ENCODE measurements at places on chromosomes 6 and 20.

- no peak for DNase-seq
Measured at GRCh38 chr6:131951576-131952230, 531 bp upstream of the CCN2 start.

DNA sequence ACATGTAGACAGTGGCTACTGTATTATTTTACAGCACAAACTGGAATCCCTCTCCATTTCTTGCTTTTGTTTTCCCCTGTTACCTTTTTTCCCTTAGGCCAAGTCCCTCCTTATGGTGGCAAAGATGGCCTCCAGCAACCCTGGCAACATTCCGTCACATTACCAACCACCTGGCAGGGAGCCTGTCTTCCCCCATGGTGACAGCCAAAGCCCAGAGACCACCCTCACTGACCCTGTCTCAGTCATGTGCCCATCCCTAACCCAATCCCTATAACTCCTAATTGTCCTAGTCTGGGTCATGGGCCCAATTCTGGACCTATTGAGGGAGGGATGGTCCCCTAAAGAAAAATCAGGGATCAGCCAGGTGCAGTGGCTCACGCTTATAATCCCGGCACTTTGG is 27.6 kb downstream of the PARD6B start:
- no peak for DNase-seq

DNA sequence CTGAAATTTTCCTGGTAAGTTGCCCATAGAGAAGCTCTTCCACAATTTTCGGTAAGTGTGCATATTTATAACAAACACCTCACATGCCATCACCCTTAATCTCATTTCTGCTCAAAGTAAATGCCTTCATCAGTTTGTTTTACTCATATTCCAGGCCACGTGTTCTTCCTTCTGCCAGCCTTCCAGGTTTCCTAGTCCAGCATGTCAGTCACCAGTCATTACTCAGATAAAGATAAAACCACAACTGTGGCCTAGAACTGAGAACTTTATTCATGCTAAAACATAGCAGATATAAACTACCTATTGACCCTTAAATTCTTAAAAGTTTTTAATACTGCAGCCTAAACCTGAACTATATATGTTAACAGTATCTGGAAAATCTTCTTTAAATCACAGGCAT is 149.5 kb upstream of the SLC22A16 start:
- no peak for DNase-seq

- no peak for DNase-seq
Measured at GRCh38 chr6:41939176-41939847, 2.3 kb downstream of the CCND3 start.

DNA sequence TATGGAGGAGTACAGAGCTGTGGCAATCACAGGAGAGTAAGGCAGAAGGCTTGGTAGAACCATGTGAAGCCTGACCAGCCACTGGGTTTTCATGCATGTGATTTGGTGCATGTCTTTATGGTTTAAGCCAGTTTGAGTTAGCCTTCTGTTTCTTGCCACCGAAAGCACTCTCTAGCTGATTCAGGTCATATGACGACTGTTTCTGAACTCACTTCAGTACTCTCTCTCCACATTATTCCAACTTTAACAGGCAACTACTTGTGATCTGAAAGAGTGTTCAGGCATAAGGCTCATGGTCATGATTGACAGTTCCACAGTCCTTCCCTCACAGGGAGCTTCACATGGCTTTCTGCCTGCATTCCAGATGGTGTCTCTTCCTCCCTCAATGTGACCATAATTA is 63.3 kb upstream of the TAB2 start:
- no peak for DNase-seq

DNA sequence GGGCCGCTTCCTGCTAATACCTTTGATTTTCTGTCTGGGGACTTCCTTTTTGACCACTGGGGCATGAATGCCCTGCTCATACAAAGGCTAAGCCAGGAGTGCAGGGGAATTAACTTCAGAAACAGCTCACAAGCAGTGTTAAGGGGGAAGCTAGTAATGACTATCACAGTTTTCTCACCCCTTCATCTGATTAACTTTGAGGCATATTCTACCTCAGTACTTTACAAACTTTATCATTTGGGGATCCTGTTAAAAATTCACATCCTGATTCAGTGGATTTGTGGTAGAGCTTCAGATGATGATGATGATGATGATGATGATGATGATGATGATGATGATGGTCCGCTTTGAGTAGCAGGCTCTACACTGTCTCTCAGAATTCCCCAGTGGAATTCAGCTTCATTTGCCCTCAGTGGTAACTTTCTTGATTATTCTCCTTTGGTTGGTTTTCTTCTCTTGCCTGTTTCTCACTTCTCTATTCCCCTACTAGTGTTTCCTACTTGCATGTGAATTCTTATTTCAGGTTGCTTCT is 78.4 kb upstream of the TMEM170B start:
- DNase-seq: no peak

DNA sequence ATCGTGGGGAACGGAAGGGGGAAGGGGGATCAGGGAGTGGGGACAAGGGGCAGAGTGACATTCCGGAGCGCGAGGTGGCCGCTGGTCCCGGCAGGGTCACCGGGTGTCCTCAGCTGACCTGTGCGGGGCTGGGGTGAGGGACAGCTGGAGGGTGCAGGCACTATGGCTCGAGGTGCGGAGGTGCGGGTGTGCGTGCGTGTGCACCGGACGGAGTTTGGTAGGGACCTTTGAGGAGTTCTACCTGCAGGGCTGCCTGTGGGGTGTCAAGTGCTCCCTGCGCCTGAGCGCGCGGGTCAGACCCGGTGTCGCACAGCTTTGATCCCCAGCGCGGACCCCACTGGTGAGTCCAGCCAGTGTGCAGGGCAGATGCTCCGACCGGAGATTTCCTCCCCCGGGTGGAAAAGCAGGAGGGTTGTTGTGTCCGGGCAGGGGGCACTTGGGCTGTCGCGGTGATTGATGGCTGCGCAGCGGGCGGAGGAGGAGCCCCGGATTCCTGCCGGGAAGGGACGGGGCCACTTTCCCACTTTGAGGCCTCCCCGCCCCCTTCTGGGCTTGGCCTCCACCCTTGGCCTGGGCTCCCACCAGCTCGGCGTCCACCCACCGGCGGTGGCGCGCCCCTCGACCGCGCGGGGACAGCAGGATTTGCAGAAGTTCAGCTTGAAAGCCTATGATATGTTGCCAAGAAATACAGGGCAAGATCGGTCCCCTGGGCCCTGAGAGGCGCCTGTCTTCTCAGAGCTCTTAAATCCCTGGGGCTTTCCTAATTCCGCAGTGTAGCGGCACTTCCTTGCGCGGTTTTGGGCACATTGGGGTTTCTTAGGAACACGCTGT is 658 bp downstream of the RIN2 start:
- DNase-seq: no peak

DNA sequence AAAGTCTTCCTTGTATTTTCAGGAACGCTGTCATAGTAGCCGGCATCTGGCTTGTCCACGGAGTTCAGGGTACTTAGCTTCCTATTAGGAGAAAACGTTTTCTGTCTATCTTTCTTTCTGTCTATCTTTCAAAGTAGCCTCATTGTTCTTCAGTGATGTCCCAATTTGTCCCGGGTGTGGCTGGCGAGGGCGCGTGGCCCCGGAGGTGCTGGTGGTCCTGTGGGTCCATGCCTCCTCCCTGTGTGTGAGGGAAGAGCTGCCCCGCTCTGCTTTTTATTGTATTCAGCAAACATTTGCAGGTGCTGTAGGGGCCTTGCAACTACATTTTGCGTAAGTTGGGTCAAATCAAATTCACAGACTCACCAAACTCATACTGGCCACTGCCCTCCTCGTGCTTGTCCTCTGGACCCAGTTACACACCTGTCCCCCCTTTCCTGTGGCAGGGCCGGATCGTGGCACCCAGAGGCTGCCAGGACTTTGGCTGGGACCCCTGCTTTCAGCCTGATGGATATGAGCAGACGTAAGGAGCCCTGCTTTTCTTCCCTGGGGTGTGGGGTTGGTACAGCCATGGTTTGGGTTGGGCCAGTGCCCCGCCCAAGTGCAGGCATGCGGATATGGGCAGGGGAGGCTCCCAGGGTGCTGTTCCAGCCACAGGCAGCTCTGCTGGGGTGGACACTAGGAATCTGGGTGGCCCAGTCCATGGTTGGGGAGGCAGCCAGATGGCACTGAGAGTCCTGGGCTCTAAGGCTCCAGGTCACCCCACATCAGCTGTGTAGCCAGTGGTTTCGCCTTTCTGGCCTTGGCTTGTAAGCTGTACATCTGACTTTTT is 12.3 kb downstream of the ITPA start:
- DNase-seq: no peak

GRCh38 chr20:17524560-17524959 is 6.6 kb downstream of the BFSP1 start:
- DNase-seq: no peak

DNA sequence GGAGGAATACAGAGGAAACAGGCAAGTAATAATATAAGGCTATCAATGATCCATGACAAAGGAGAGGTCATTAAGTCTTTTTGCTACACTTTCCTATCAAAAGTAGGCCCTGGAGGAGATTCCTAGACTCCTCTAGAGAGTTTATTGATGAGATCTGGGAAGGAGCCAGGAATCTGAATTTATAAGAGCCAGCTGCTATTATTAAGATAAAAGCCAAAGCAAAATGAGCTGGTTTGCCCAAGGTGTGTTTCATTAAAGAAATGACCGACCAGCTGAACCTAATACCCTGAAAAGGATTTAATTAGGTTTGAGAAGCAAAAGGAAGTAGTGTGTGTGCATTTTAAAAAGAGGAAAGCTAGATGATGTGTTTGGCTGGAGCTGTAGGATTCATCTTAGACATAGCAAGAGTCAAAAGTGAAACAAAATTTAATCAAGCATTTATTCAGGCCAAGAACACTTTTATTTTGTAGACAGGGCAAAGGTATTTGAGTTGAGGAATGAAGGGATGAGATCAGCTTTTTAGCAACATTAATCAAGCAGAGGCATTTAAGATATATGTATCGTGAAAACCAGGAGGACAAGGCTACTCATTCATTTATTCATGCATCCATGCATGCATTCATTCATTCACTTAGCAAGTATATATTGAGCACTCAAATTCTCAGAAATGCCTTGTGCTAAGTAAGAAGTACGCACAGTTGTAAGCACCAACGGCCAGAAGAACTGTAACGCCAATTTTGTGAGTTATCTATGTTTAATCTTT is 43.5 kb upstream of the SCAF8 start:
- DNase-seq: no peak

DNA sequence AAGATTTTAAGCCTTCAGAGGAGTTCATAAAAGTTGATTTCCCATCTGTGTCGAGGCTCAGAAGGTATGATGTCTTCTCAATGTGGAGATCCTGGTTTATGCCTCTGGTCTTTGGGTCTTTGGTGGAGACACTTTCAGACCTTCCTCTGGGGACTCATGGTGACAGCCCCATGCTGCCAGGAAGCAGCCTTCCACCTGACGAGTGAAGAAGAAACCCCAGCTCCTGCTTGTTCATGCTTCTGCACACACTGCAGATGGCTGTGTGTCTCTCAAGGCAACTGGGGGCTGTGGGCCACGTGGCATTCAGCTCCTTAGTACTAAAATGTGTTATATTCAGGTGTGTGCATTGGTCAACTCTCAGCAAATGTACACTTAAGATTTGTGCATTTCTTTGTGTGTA is 4.9 kb upstream of the SCP2D1 start:
- DNase-seq: no peak

GRCh38 chr6:1622220-1622850 is 12.6 kb downstream of the FOXC1 start:
- DNase-seq: no peak

GRCh38 chr6:127225497-127225896 is 41.2 kb upstream of the RNF146 start:
- no peak for DNase-seq

- DNase-seq: no peak
Measured at GRCh38 chr20:4006640-4007039, 8.7 kb downstream of the RNF24 start.

GRCh38 chr6:164129218-164129617 is 714.7 kb downstream of the QKI start:
- DNase-seq: no peak

DNA sequence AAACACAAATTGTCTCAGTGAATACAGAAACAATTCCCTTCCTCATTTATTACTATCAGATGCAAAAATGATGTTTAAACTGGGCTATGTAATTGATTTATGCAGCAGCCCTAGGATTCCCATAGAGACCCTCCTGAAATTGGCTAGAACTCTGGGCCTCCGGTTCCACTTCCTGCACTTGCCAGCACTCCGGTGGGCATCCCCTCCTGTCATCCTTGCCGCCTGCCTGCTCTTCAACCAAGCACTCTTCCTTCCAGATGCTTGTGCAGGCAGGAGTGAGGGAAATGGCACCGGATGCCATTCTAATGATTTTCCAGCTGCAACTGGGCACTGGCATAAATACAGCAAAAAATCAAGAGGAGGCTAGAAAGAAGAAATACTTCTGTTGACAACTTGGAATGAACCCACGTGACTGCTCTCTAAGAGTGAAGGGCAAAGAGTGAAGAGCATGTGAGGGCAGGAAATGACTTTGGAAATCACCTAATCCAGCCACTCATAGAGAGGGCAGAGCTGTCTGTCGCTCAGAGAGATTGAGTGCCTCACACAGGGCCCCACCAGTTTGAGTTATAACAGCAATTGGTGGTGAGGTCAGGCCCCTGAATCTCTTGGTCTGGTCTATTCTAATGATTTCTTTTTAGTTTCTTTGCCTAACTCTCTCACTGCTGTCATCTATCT is 3.7 kb upstream of the NEDD9 start:
- peak; percentile 54 for DNase-seq

GRCh38 chr6:35602133-35602946 is 86.4 kb downstream of the FKBP5 start:
- peak; percentile 18 for DNase-seq

DNA sequence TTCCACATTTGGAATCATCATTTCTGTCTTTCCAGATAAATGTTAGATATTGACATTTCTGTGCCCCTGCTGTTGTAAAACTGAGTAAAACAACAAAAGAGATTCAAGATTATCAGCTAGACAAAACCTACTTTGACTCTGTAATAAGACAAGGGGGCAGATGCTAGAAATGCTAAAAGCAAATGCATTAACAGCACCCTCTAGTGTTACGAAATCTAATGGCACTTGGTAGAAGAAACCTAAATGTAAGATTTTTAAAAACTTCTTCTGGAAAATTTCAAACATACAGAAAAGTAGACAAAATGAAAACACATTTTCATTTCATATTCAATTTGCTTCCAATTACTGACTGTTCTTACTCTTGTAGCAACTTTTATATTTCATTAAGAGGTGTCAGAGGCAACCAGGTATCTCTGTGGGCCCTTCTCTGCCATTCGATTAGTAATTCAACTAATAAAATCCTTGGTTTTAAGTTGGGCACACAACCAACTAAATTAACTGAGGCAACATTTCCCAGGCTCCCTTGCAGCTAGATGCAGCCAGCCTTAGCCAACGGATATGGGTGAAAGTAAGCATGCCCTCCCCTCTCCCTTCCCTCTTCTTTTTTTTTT is 45.0 kb downstream of the SLC23A2 start:
- peak; percentile 58 for DNase-seq

GRCh38 chr20:38645980-38646858 is 44.6 kb downstream of the ARHGAP40 start:
- peak; percentile 87 for DNase-seq
